HT1080 (cell line): ENCODE measurements at places on chromosomes 4 and X. TPM values are rescaled to one million over a fixed set of nuclear protein-coding genes. Genes with fewer than 3 reads are reported as not detected.
A peak's percentile ranks its signal among the peaks of the same experiment; 100 is the strongest.

Gene DSPP
- not detected in 2 replicates for total RNA-seq

Gene RAI2
- total RNA-seq: not detected in 2 replicates

Gene SORCS2
- total RNA-seq: 1.6 and 5.4 TPM in 2 replicates

Gene IL21
- total RNA-seq: not detected in 2 replicates

Gene AMTN
- 0.45 TPM in 1 of 2 replicates, not detected in the other for total RNA-seq

Gene TSPAN7
- total RNA-seq: 0.23 TPM in 1 of 2 replicates, not detected in the other

Gene ZCCHC4
- 13.7 and 14.8 TPM in 2 replicates for total RNA-seq

Gene MXRA5
- total RNA-seq: not detected in 2 replicates

Gene EFNB1
- 47.7 and 48.7 TPM in 2 replicates for total RNA-seq

Gene ZCCHC18
- 0.94 and 1.2 TPM in 2 replicates for total RNA-seq

Gene POF1B
- 0.14 TPM in 1 of 2 replicates, not detected in the other for total RNA-seq

- no peak for DNase-seq
These were observed 372.3 kb upstream of the F9 start for GRCh38 chrX:139158256-139158655.

DNA sequence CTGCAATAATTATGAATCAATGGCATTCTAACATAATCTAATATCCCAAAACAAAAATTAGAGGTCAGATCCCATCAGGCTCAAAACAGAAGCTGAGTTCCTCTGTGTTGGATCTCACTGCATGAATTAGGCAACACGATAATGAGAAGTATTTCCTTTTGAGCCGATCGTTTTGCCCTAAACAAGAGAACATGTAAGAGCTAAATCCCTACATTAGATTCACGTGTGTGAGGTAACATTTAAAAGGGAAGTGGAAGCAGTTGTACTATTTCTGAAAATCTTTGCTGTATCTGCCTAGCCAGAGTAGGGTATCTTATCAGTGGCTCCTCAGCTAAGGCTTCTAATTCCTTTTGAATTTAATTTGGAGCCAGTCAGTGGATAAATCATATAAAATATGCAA, 115.6 kb downstream of the C4orf51 start:
- DNase-seq: no peak

DNA sequence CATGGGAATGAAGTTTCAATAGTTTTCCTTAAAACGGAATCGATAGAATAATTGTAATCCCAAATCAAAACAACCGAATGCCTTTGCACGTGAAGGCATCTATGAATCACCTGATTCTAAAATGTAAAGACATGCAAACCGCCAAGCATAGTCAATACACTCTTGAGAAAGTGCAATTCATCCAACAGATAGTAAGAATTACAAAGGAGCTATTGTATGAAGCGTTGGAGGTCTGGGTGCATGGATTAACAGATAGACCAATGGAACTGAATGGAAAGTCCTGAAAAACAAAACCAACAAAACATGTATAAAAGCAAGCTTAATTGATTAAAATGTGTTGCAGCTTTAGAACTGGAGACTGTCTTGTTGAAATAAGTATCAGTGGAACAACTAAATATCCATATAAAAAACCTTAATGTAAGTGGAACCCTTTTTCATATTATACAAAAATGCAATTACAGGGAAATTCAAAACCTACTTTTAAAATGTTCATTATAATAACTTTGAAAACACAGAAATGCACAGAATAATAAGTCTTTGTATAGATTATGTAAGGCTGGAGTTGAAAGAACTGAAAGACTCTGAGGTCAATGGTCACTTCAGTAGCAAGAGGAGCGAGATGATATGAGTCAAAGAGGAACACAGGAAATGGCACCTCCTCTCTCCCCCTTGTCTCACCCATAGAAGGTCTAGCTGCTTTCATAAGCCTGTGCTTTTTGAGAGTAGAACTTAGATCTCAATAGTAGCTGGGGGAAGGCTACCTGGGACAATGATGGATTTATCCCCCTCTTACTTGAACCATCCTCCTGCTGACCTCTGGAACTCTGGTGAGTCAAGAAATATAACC, 20.1 kb downstream of the MAGEC2 start:
- DNase-seq: no peak

- DNase-seq: no peak
These were observed 298.5 kb upstream of the AADAT start for GRCh38 chr4:170388255-170388654.

- no peak for DNase-seq
These were observed 116.6 kb downstream of the RASGEF1B start for GRCh38 chr4:81355136-81355535.

- DNase-seq: no peak
These were observed 401.8 kb downstream of the PRDM5 start for GRCh38 chr4:120520761-120521160.

DNA sequence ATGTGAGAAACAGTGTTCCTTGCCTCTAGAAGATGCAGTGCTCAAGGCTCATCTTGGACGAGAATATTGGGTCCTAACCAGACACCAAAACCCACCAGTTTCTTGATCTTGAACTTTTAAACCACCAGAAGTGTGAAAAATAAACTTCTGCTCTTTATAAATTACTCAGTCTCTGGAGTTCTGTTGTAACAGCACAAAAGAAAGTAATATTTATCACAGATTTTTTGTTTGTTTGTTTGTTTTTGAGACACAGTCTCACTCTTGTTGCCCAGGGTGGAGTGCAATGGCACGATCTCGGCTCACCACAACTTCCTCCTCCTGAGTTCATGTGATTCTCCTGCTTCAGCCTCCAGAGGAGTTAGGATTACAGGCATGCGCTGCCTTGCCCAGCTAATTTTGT, 371.1 kb upstream of the NDST4 start:
- DNase-seq: no peak

DNA sequence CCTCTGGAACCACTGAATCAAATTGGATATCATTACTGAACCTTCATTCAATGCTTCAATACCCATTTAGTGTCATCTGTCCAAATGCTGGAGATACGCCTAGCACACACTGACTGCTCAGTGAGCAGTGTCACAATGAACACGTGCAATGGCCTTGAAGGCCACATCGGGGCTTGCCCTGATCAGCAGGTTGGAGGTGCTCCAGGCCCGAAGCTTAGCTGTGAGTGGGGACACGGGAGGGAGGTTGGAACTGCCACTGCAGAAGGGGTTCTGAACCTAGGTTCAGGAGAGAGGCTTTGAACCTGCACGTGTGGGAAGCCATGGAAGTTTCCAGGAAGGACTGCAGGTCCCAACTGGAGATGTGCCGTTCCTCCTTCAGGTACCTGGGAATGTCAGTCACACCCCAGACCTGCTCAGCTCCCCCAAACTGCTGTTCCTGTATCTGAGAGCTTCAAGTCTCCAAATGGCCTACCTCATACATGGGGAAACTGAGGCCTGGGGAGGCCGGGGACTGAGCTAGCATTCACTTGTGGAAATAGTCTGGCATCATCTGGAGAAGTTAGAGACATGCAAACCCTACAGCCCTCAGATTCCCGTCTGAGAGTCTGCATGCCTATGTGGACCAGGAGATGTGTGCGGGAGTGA, 1.9 kb upstream of the WAS start:
- no peak for DNase-seq

DNA sequence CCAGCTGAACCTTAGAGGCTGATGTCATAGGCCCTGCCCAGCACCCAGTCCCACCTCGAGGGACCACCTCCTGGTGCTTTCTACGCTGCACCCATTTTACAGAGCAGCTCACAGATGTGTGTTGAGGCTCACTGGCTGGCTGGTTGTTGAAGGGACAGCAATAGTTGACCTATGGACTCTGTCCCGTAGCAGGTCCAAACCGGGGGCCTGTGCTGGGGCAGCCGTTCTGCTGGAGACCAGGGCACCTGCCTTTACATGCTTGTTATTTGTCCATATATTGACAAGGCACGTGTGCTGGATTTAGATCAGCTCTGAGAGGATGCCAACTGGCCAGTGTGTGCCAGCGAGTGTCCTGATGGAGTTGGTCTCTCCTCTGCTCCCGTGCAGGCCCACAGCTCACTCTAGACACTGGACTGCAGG, 58.1 kb downstream of the TNIP2 start:
- DNase-seq: no peak

- peak; percentile 61 for DNase-seq
These were observed 993.9 kb downstream of the PDHA2 start for GRCh38 chr4:96833831-96834230.

- DNase-seq: peak; percentile 27
These were observed 2332.4 kb downstream of the ARAP2 start for GRCh38 chr4:33911959-33912358.

DNA sequence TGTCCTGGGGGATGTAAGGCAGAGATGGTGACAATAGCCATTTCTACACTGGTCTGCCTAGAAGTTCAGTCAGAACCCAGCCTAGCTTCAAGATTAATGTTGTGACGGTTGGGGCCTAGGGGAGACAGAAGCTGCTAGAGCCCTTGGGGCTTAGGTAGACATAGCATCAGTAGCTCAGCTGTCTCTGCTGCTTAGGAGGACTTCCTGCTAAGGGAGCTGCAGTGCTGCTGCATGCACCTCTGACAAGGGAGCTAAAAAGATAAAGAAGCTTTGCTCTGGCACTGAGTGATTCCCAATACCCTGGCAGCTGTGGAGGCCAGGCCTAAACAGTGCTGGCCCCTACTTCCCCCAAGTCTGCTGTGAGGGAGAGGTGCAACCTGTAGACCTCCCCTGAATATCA, 116.0 kb downstream of the CT47B1 start:
- no peak for DNase-seq

DNA sequence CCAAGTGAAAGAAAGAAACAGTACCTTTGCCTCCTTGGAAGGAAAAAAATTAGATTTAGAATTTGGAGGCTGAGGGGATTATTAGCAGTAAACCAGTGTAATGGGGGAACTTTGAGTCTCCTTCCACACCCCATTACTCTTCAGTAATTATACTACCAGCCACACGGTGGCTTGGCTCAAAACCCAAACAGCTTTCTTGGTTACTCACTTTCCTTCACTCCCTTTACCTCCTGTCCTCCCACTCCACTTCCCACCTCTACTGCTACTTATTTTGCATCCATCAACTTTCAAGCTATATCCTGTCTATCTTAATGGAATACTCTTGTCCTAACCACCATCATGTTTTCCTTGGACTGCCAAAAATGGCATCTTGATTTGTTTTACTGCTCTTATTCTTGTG, 310.6 kb upstream of the AADAT start:
- DNase-seq: no peak

DNA sequence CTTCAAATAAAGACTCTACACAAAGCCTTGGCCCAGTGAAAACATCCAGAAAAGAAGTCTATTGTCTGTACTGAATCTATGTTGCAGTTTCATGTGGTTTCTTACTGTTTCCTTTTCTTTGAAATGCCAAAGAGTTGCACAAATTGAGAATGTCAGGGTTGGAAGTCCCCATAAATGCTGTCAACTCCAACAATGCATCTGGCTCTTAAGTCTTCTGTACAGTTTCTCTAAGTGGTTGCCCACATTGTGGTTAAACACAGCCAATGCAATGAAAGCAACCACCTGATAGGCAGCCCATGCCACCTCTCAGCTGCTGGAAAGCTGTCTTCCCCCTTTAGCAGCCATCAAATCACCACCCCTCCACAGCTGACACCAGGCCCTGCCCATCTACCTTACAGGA, 67.2 kb upstream of the C1GALT1C1 start:
- no peak for DNase-seq

GRCh38 chr4:103892586-103892985, 172.8 kb upstream of the TACR3 start:
- no peak for DNase-seq

DNA sequence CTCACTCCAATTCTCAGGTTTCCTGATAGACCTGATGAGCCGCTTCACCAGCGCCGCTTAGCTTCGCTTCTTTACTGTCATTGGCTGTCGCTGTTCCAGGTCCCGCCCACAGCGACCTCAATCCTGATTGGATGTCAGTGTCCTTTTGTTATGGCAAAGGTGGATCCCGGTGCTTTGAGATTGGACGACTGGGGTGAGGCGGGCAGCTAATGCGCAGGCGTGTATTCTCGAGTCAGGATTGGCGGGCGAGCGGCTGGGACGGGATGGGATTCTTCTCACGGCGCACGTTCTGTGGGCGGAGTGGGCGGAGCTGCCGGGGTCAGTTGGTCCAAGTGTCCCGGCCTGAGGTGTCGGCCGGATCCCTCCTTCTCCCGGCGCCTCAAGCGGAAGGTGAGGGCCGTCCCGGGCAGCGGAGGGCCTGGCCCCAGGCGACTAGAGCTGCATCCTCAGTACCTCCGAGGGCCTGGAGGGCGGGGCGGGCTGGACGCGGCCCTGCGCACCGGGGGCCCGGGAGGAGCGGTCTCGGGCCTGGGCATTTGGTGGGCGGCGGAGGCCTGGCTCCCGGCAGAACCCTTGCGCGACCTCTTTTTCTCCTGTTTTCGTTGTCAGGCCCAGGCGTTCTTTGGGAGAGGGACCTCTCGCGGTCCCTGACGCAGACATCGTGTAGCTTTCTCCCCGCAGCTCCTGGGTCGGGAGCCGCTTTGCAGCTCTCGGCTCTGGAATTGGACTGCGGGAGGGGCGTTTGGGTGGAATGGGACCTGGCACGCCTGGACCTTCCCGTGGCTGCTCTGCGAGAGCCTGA, at the start of gene SCOC:
Gene SCOC (plus strand): TSS at position 319 of the 802 bp plus-strand sequence. CDS start 5,525 bp downstream, outside the sequence.
- DNase-seq: peak; percentile 100

DNA sequence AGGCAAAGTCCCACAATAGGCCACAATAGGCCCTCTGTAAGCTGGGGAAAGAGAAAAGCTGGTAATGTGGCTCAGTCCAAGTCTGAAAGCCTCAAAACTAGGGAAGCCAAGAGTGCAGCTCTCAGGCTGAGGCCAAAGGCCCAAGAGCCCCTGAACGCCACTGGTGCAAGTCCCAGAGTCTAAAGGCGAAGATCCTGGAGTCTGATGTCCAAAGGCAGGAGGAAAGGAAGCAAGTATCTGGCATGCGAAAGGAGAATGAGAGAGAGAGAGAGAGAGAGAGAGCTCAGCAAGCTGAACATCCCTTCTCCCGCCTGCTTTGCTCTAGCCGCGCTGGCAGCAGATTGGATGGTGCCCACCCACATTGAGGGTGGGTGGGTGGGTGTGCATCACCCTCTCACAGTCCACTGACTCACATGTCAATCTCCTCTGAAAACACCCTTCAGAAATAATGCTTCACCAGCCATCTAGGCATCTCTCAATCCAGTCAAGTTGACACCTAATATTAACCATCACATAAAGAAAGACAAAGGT, 30.9 kb upstream of the ELF2 start:
- DNase-seq: no peak
